Left renal pelvis (tissue), 4 donors: ENCODE measurements at places on chromosomes 16 and 17. TPM values are rescaled to one million over a fixed set of nuclear protein-coding genes. Genes with fewer than 3 reads are reported as not detected.

Gene SPN
- 2.5 TPM for polyA plus RNA-seq

Gene ZFP3
- 9.9 TPM for polyA plus RNA-seq

Gene SULT1A2
- polyA plus RNA-seq: 2.1 TPM

Gene TERB1
- polyA plus RNA-seq: not detected

Gene PTGES3L
- 2.2 TPM for polyA plus RNA-seq

Gene SLC13A2
- 11.1 TPM for polyA plus RNA-seq

Gene LYRM1
- 46.0 TPM for polyA plus RNA-seq

Gene PDE6G
- 12.4 TPM for polyA plus RNA-seq

DNA sequence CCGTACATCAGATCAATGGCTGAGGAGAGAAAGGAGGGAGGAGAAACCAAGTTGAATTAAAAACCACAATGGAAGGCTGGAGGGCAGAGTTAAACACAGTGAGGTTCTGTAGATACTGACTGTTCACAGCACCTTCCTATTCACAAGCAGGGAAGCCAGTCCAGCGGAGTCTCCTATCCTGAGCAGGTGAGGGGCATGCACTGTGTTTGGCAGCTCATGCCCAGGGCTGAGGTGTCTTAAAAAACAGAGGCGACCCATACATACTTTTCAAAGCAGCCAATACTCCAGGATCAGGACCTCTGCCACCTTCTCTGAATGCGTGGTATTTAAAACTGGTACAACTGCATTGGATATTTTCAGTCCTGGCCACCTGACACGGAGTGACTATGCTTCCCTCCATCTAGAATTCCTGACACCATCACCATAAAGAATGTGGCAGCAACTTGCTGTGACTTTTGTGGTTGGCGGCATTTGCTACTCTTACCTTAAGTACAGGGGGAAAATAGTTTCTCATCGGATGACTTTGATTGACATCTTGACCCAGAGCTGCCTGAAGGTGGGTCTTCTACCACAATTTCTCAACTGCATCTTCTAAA lies 21.5 kb downstream of the USP22 start:
- DNase-seq: no peak

DNA sequence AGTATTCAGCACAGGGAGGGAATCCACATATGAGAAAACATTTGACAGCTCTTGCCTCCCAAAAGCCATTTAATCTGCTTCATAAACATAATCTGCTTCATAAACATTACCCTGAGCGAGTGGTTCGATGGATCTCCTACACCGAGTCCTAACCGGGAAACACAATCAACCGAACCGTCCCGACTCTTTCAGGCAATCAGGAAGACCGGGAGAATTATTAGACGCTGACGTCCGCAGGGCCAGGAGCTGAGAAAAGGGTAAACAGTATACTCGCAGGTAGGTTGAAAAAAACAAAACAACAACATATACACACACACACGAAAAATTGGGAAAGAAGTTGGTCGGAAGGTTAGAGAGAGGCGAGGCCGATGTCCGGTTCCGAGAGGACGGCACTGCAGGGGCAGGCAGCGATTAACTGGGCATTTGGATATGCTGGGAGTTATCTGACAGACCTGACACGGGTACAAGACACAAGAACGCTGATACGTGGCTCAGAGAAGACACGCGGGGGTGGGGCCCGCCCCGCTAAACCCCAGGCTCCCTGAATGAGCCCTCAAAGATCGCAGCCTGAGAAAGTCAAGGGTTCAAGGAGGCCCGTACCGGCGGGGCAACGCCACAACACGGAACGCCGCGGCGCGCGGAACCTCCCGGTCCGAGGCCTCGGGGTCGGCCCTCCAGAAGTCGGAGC lies 585 bp downstream of the AP1G1 start:
- DNase-seq: no peak

GRCh38 chr17:59767176-59767575 lies 59.7 kb downstream of the VMP1 start:
- no peak for DNase-seq

- no peak for DNase-seq
Observed at GRCh38 chr17:10156599-10156947, 41.8 kb downstream of the GAS7 start.

- no peak for DNase-seq
Observed at GRCh38 chr16:26889740-26890139, 177.0 kb upstream of the C16orf82 start.

DNA sequence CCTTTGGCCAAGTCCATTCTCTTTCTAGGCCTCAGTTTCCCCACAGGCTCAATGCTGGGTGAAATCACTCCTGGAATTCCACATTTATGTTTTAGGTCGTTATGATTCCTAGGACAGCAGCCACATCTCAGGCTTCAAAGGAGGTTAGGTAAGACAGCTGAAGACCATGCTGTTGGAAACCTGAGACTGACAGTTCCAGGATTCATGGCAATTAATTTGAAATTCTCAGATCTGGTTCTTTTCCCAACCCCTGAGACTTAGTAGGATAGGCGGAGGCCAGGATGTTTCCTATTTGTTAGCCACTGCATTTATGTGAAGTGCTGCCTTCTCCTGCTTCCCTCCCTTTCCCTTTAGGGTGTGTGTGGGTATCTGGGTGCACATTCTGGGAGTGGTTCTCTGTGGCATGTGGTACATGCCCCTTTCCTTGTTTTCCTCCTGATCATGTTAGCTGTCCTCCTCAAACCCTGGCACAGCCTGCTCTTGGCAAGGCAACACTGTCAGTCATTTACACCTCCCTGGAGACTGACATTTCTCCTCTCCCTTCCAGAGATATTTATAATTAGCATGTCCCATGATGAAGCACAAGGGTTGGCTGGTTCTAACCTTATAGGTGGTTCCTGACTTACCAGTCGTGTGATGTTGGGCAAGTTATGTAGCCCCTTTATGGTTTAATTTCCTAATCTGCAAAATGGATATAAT lies 91.4 kb upstream of the SALL1 start:
- DNase-seq: no peak

- no peak for DNase-seq
Observed at GRCh38 chr17:14760212-14760611, 459.3 kb downstream of the HS3ST3B1 start.

GRCh38 chr16:19223235-19224170 lies 55.5 kb downstream of the SYT17 start:
- DNase-seq: no peak

GRCh38 chr16:9929313-9929712 lies 252.9 kb downstream of the GRIN2A start:
- DNase-seq: no peak

- DNase-seq: no peak
Observed at GRCh38 chr16:79767421-79768275, 167.1 kb upstream of the MAF start.

DNA sequence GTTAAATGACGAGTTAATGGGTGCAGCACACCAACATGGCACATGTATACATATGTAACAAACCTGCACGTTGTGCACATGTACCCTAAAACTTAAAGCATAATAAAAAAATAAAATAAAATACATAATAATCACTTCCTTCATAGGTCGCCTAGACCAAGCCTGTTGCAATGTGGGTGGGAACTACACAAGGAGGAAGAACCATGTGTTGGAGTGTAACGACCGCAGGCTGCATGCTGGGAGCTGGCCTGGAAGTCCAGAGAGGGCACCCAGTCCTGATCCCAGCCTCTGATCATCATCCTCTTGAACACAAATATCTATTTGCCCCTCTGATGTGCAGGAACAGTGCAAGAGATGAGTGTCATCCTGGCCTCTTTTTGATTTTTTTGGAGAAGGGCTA lies 224.7 kb upstream of the ASIC2 start:
- DNase-seq: no peak

DNA sequence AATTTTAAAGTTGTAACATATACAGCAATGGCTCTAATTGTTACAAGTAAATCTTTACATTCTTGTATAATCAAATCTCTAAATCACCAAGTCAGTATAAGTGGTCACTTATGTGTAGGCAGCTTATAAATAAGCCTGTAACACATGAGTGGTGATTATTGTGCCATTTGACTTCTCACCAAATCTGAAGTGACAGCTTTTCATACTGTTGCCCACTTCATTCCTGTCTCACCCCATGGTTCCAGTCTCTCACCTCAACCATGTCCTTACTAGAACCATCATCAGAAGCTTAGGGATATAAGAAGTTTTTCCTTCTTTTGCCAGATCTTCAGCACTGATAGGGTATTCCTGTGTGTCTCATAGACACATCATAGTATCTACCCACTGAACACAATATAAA lies 23.5 kb downstream of the TNRC6A start:
- DNase-seq: no peak

DNA sequence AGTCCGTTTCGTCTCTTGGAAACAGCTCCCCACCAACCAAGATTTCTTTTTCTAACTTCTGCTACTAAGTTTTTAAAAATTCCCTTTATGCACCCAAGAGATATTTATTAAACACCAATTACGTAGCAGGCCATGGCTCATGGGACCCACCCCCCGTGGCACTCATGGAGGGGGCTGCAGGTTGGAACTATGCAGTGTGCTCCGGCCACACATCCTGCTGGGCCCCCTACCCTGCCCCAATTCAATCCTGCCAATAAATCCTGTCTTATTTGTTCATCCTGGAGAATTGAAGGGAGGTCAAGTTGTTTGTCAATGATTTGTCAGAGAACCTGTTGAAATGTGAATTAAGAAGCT lies 48.2 kb downstream of the IL21R start:
- DNase-seq: no peak

DNA sequence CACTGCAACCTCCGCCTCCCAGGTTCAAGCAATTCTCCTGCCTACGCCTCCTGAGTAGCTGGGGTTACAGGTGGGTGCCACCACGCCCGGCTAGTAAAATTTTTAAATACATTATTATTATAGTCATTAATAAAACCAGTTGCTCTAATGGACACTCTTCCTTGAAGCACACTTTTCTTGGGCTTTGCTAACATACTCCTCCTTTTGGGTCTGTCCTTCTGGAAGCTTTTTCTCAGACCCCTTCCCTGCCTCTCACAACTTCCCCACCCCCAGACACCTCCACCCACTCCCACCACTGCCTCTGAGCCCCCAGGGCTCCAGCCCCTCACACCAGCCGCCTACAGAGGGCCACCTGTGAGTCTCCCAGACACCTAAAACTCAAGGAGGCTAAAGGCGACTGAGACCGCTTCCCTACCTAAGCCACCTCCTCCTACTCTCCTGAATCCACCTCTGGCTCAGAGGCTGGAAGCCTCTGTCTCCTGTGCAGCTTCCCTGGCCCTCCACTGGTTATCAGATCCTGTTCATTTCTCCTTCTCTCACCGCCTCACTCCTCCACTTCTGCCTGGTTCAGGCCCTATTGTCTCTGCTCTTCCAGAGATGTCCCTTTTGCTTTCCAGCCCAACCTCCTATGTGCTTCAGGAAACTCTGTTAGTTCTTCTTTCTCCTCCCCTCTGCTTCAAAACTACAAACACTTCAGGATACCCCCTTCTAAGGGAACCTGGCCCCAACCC lies 2.1 kb upstream of the CUEDC1 start:
- DNase-seq: no peak

DNA sequence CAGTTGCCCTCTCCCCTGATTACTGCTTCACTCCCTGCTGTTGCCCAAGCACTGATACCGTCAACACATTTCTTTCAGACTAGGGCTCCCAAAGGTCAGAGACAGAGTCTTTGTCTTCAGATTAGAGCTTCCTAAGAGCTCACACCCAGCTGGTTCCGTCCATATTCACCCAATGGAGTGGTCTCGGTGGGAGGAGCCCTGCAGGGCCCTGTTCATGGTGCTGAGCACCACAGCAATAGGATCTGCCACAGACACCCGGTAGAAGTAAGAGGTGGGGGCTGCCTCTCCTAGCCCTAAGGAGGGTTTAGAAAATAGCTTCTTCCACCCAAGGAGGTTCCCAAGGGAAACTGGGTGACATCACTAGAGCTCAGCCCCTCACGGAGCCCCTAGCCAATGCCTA lies 128.3 kb downstream of the CCDC144A start:
- no peak for DNase-seq
